ENCODE measurements at places on chromosomes 6 and 20.

DNA sequence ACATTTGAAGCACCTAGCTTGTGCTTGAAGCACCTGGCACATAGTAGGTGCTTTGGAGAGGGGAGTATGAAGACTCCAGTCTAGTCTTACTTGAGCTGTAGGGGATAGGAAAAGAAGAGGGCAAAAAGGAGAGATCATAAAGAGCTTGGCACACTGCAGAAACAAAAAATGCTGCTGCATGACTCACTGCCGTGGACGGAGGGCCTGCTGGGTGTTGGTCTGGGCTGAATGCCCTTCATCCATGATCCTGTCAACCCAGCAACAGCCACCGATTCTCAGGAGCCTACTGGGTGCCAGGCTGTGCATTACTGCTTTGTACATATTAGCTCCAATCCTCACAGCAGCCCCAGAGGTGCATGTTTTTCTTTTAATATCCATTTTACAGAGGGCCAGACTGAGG lies 6.0 kb downstream of the PDYN start:
- no peak for DNase-seq

DNA sequence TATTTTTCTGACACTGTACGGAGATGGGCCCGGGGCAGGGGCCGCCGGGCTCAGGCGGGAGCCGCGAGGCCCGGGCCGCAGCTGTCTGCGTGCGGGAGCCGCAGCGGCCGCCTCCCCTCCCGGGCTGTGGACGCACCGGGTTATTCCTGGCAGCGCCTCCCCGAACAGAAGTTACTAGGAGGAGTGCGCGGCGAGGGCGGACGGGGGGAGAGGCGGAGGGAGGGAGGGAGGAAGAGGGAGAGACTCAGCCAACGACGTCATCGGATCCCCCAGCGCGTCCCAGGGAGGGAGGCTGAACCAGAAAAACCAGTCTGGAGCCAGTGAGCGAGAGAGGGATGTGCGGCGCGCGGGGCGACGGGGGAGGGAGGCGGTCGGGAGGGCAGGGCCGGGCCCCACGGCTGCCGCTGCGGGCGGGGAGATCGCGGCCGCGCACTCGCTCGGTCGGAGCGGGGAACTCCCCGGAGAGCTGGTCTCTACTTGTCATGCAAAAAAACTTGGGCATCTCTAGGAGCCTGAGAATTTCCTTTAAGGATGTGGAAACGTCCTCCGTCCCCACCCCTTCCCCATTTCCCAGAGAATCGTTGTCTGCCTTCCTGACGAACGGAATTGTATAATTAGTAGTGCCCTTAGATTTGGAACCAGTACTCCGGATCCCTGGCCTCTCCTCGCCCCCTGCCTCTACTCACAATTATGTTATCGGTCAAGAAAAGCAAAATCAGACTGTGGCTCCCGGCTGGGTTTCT lies 1.4 kb upstream of the HIVEP2 start:
- peak; percentile 98 for DNase-seq

- no peak for DNase-seq
These were observed 8.7 kb upstream of the SDHAF4 start for GRCh38 chr6:70557998-70558397.

GRCh38 chr6:107786709-107787588 lies 37.2 kb downstream of the SCML4 start:
- DNase-seq = peak; percentile 70

- no peak for DNase-seq
These were observed 10.6 kb downstream of the TAAR1 start for GRCh38 chr6:132648356-132648755.

DNA sequence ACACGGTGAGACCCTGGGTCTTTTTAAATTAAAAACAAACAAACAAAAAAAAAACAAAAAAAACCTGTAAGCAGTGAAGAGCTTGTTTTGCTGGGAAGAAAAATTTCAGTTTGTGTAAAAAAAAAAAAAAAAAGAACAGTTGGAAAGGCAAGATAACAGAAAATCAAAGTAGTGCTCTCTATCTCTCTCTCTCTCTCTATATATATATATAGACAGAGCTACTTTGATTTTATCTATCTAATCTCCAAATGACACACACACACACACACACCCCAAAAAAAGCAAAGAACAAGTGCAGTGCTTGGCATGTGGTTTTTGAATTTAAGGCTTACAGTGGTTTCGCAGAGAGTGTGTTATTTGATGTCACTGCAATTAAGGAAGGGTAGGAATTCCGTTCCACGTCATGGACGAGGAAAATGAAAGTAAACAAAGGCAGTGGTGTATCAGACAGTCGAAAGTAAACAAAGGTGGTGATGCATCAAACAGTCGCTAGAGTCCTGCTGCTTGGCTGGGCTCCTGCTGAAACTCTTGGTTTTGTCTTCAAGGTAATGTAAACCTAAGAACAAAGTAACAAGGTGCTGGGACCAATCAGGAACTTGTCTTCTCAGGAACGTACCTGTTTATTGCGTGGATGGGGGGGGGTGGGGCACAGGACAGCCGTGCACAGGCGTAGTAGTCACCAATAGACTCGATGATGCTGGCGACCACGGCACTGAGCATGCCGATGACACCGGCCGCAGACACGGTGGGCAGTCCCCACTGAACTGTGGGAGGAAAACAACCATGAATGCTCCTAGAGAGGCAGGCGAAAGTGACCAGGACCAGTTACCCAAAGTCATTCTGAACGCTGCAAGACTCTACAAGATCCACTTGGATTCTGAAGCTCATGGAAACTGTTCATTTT lies 131.8 kb downstream of the SLC23A2 start:
- no peak for DNase-seq

- no peak for DNase-seq
These were observed 27.3 kb downstream of the NQO2 start for GRCh38 chr6:3026791-3027626.

GRCh38 chr20:2133318-2134183 lies 31.9 kb downstream of the STK35 start:
- DNase-seq = no peak

DNA sequence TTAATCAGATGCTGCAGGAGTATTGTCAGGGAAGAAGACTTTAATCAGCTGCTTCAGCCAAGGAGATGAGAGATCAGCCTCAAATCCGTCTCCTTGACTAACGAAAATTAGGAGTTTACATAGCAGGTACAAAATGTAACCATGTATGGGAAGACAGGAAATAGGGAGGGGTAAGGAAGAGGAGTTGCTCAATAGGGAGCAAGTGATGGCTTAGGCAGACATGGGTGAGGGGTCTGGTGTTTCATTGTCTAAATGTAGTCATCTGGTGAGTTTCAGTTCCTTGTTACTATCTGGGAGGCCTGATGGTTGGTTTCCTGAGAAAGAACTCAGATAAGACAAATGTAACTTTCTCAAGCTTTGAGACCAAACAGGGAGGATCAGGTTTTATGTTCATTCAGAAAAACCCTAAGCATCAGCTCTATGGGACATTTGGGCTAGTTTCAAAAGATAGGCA lies 217.3 kb upstream of the SULF2 start:
- DNase-seq = no peak

DNA sequence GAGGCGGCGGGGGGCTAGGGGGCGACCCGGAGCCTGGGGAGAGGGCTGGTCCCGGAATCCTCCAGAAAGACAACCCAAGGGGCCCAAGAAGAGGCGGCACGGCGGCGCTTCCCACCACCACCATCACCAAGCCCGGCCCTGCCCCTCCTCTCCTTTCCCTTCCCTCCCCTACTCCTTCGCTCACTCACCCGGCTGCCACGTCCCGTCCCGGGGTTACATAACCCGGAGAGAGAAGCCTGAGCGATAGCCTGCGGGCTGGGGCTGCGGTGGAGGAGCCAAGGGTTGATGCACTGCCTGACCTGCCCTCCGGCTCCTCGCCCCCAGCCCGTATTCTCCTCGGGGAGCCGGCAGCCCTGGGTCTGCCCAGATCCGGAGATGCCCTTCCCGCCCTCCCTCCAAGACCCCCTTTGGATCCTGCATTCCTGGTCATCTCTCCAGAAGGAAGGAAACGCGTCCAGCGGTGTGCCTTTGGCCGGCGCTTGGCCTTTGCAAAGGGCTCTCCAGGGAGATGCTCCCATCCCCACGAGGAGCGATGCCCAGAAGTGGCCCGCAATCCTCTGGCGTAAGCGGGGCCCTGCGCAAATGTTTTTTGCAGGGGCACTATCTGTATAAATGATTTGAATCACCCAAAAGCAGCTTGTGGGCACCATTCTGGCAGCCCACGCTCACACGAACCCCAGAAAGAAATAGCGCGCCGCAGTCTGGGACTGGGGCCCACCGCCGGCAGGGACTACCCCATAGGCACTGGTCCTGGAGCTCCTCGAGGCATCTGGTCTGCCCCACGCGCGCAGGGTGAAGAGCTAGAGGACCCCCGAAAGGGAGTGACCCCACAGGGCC lies 4.6 kb upstream of the CPXM1 start:
- DNase-seq = peak; percentile 49

GRCh38 chr6:4585682-4586468 lies 190.3 kb upstream of the CDYL start:
- no peak for DNase-seq

DNA sequence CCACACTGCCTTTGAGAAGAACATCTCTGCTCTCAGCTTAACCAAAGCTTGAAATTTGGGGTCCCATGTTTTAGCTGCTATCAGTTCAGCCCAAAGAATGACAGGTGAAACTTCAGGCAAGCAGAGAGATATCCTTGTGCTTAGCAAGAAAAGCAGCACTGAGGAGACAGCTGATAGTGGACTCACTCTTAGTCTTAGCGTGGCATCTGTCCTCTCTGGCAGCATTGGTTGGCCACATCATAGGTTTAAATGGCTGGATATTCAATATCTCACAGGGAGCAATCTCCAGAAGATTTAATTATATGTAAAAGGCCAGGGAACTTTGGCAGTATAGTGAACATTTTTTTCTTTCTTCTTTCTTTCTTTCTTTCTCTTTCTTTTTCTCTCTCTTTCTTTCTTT lies 131.1 kb upstream of the SGK1 start:
- DNase-seq = no peak

DNA sequence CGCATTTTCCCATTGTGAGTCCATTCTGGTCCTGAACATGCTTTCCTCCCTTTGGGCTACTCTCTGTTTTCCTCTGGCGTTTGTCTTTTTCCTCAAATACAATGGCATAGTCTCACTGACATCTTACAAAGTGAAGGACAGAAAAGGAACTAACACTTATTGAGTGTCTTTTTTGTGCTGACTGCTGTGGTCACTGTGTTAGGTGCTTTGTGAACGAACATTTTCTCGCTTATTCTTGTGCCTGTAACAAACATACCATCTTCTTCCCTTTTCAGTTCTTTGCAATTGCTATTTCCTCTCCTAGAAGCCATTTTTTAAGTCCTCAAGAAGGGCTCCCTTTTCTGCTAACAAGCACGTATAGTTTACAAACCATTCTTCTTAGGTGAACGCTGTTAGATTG lies 15.4 kb downstream of the FIG4 start:
- DNase-seq = no peak

- no peak for DNase-seq
These were observed 958 bp downstream of the MLIP start for GRCh38 chr6:54112151-54112650.

DNA sequence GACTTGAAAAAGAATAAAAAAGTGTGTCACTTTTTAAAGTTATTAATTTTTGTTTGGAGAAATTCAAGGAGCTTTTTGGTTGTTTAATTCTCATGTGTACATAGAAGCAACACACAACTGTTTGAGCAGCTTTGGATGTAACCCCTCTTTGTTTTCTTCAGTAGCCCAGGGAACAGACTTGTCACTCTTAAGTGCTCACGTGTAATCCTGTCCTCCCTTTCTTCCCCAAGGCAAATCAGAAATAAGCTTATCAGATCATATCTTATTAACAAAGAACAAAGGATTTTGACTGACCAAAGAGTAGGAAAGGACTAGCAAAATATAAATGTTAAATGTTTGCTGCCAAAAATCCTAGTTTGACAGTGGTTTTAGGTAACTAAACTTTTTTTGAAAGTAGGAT lies 7.3 kb upstream of the FLRT3 start:
- no peak for DNase-seq

GRCh38 chr6:47238456-47238995 lies 71.2 kb downstream of the TNFRSF21 start:
- DNase-seq = no peak

All from left hindlimb (tissue), 1 donor.